ENCODE measurements at places on chromosomes 2 and 18. TPM values are rescaled to one million over a fixed set of nuclear protein-coding genes. Genes with fewer than 3 reads are reported as not detected.

Gene TMEM198
- 0.95 TPM for total RNA-seq

Gene GCG
- total RNA-seq: not detected

GRCh38 chr2:15669375-15669910 lies 77.8 kb downstream of the DDX1 start:
- no peak for DNase-seq

DNA sequence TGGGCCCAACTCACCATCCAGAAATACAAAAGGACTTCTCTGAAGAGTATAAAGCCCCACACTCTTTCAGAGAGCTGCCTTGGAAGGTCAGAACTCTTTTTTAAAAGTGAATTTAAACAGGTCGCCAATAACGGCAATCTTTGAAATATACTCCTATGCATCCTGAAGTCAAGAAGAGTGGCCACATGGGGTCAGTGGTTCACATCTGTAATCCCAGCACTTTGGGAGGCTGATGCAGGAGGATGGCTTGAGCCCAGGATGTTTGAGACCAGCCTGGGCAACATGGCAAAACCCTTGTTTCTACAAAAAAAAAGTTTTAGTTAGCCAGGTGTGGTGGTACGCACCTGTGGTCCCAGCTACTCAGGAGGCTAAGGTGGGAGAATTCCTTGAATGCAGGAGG lies 68.1 kb upstream of the FZD7 start:
- DNase-seq: no peak

GRCh38 chr2:113212245-113213060 lies 38.7 kb downstream of the PSD4 start:
- no peak for DNase-seq

- DNase-seq: no peak
Measured at GRCh38 chr2:5433855-5434254, 258.3 kb upstream of the SOX11 start.
